RCC 7860 (cell line): ENCODE measurements at places on chromosomes 4 and X.

GRCh38 chrX:40151211-40152172, 53.7 kb upstream of the BCOR start:
- no peak for DNase-seq

- no peak for DNase-seq
Measured at GRCh38 chrX:21379991-21380390, 5.8 kb downstream of the CNKSR2 start.

- DNase-seq: no peak
Measured at GRCh38 chr4:22413471-22413870, 102.4 kb downstream of the ADGRA3 start.

GRCh38 chr4:107564326-107564725, 155.7 kb downstream of the PAPSS1 start:
- DNase-seq: no peak

DNA sequence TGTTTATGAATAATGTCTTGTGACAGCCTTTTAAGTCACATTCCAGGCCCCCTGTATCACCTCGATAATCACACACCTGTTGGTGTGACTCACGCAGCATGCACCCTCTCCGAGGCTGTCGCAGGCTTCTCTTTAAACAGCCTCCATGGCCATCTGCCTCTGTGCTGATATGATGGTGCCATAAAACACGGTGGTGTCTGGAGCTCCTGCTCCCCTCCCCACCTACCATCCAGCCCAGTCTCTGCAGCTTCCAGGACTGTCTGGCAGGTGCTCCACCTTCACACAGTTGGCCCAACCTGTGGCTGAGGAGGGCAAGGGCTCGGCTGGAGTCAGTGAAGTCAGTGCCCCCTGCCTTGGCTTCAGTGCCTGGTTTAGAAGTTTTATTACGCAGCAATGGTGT, 173.8 kb upstream of the RPL34 start:
- DNase-seq: no peak

DNA sequence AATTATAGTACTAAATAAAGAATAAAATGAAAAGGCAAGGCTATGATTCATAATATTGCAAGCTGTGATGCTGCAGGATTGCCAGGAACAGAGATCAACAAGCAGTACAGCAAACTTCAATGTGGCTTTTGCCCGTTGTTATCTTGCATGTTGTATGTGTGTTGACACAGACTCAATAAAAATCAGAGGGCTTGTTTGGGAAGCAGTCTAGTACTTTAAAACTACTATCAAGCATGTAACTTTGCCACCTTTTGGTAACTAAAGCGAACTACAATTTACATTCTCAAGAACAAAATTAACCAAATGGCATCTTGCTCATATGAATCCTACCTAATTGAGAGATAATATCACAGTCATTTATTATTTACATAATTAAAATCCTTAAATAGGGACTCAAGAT, 79.8 kb upstream of the GPM6A start:
- no peak for DNase-seq

DNA sequence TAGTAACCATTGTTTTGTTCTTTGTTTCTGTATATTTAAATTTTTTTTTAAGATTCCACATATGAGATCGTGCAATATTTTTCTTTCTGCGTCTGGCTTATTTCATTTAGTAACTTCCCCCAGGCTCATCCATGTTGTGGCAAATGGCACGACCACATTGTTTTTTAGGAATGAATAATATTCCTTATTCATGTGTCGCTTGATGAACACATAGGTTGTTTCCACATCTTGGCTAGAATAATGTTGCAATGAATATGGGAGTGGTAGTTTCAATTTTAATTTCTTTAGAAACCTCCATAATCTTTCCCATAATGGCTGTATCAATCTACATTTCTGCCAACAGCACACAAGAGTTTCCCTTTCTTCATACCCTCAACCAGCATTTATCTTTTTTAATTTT, 166.8 kb upstream of the NR3C2 start:
- DNase-seq: no peak

GRCh38 chr4:173370130-173370476, 651 bp upstream of the SAP30 start:
- no peak for DNase-seq

- peak; percentile 37 for DNase-seq
Measured at GRCh38 chr4:40629401-40630334, at the start of gene RBM47. RBM47 (minus strand) TSS chr4:40629864; CDS start chr4:40438893, 190,971 bp downstream.

- DNase-seq: no peak
Measured at GRCh38 chrX:51876441-51876840, 17.0 kb upstream of the MAGED1 start.

DNA sequence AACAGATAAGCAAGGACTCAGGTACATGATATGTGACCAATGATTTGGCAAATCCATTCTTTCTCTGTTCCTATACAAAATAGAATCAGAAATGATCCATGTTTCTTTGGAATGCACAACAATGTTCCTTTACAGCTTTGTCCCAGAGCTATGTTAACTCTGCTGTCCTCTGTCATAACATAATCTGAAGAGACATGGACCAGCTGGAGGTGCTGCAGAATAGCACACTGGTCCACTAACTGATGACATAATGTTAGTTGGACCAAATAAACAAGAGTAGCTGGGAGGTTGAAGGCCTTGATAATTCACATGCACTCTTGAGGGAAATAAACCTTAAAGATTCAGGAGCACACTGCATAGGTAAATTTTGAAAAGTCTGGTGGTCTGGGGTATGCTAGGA, 23.0 kb upstream of the DHX15 start:
- no peak for DNase-seq

GRCh38 chrX:21155916-21156315, 218.3 kb upstream of the CNKSR2 start:
- no peak for DNase-seq

DNA sequence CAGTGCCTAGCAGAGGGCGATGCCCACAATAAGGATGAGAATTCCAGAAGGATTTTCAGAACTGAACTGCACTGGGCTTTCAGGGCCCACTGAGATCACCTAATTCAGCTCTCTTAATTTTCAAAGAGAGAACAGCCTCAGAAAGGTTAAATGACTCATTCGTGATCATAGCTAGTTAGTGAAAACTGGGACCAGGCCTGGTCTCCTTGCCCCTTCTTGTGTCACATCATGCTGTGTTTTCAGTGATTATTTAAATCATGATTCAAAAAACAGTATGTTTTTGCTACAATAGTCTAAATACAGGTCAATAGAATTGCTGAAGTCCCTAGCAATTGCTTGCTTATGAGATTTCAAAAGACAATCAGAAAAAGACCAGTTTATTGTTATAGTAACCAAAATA, 136.4 kb upstream of the PLAC1 start:
- DNase-seq: no peak

GRCh38 chr4:145279122-145279960, 99.0 kb upstream of the OTUD4 start:
- DNase-seq: peak; percentile 25

- no peak for DNase-seq
Measured at GRCh38 chr4:38985410-38986100, 46.7 kb downstream of the TMEM156 start.

GRCh38 chrX:70166601-70167590, 10.4 kb upstream of the DGAT2L6 start:
- peak; percentile 55 for DNase-seq

DNA sequence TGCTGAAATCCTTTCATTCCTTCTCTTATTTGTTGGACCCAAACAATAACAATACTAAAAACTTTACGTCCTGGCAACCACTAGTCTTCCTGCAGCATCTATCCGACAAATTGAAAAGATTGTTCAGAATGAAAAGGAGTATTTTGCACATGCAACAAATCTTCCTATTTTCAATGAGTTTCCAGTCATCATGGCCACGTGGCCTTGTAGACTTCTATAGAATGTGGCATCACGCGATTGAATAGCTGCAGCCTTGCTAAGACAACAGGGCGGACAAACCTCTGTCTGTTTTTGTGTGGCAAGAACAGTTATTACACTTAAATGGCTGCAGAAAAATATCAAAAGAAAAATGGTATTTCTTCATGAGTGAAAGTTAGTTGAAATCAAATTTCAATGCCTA, 297.9 kb upstream of the LCORL start:
- no peak for DNase-seq

DNA sequence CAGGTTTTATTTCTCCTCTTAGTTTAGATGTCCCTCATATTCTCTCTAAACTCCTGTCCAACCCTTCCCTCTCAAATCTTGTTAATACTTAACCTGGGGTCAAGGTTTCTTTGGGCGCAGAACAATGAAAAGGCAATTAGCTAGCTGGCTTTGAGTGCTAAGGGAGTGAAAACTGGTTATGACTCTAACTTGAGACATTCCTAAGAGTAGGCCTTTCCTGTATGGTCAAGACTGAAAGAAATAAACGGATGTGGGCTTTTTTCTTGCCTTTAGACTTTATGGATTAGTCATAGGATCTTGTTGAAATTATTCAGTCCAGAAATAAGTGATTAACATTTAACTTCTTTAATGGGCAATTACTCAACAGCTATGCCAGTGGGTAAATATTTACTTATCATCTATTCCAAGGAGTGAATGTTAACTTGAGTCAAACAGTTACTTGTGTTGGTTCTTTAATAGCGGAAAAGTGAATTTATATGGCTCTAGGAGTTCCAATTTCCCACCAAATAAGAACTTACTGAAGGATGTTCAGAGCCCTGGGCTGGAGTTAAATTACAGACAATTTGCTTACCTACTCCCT, 141.7 kb upstream of the SCML1 start:
- peak; percentile 89 for DNase-seq

DNA sequence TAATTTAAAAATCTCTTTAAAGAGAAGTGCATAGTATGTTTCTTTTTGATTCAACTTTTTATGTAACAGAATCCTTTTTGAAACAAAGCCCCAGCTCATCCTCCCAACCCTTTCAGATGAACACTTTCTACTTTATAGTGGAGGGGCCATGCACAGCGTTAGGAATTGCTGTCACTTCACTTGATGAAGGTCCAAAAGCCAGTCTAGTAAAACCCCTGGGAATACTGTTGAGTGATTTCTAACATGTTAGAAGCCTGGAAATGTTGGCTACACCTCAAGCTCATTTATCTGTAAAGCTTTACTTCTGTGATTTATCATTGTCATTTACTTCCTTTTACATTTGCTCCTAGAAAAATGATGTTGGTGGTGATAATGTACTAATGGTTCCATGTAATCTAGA, 1608.9 kb upstream of the TENM3 start:
- DNase-seq: no peak

DNA sequence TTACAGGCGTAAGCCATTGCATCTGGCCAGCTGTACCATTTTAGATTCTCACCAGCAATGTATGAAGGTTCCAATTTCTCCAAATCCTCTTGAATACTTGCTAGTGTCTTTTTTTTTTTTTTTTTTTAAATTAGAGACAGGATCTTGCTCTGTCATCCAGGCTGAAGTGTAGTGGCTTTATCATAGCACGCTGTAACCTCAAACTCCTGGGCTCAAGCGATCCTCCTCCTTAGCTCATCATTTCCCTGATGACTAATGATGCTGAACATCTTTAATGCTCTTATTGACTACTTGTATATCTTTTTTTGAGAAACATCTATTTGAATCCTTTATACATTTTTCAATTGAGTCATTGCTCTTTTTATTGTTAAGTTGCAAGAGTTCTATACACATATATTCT, 40.3 kb downstream of the HDAC8 start:
- DNase-seq: no peak

GRCh38 chrX:13658602-13659001, 5.7 kb downstream of the TCEANC start:
- DNase-seq: no peak

DNA sequence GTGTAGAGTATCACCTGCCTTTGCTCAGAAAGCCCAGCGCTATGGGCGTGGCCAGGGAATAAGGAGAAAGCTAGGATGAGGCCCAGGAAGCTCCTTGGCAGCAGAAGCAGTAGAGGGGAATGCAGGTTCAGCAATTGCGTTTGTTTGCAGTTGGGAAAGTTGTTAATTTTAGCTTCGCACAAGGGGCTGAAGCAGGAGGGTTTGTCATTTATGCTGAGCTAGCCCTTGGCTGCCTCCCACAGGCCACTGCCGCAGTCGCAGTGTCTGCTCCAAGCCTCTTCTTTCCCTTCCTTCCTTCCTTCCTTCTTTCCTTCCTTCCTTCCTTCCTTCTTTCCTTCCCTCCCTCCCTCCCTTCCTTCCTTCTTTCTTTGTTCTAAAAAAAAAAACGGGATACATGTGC, 21.5 kb downstream of the FRMPD3 start:
- DNase-seq: no peak

DNA sequence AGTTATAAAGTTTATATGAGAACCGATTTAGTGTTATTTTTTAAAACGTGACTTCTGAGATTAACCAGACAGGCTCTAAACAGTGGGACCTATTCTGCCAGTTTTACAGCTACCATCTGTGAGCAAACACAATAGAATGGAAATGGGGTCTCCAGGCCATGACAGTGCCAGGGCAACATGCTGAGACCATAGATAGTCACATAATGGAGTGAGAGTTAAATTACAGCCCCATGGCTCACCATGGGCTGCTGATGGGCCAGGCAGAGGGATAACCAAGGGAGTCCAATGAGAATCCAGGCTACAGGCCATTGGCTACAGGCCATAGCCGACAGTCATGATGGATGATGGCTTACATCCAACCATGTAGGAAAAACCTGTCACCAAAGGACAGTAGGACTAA, 183.5 kb upstream of the NDP start:
- no peak for DNase-seq

DNA sequence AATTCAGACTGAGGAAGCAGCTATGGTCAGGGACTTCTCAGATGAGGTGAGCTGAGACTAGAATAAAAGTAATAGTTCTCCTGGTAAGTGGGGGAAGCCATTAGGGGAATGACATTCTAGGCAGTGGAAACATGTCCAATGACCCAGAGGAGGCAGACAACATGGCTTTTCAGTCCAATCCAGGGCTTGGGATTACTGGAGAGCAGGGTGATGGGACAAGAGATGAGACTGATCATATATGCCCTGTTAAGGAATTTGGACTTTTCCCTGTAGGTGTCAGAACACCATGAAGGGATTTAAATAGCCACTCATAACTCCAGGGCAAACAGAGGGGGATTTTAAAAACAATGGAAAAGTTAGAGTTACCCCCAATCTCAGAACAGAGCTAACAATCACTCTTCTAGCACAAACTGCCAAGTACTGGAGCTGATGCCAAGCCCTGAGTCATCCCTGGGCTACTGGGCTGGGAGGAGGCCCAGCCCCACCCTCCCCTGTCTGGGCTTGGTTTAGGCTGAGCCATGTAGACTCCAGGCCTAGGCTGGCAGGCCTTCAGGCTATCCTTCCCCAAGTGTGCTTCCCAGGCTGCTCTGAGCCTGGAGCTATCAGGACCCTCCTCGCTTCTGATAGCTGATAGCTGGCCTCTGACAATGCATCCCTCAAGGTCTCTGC, 22.7 kb upstream of the MSN start:
- peak; percentile 42 for DNase-seq

DNA sequence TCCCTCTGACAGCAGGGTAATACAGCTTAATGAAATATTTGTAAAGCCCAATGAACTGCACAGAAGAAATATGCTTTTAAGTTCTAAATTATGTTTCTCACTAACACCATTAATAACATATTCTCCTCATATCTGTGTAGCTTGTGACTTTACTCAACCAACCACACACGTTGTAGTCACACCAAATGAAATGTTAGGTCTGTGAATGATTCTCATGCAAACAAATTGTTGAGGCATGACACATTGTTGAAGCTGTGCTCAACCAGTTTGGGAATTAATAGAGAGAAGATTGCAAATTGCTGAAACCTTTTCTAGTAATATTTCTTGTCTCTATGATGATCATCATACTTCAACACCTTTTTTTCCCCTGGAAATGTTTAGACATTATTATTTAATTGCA, 645.9 kb downstream of the PCDH7 start:
- DNase-seq: peak; percentile 68

GRCh38 chr4:120399826-120400225, 333.2 kb upstream of the MAD2L1 start:
- no peak for DNase-seq
